ENCODE measurements at places on chromosomes 2 and 18. TPM values are rescaled to one million over a fixed set of nuclear protein-coding genes. Genes with fewer than 3 reads are reported as not detected.

The CHRND gene
- 0.23 TPM for total RNA-seq

The ALLC gene
- total RNA-seq, result not detected

The EFR3B gene
- total RNA-seq, result 72.9 TPM

The VSNL1 gene
- total RNA-seq, result 128 TPM

The MAP2 gene
- 911 TPM for total RNA-seq

The C2orf80 gene
- 38.1 TPM for total RNA-seq

The GKN2 gene
- not detected for total RNA-seq

The RPL31 gene
- 1,134 TPM for total RNA-seq

The RNU2-63P gene
- not detected for total RNA-seq

The IGFBP5 gene
- total RNA-seq, result 59.3 TPM

The MFSD2B gene
- total RNA-seq, result 0.92 TPM

The SPR gene
- total RNA-seq, result 2.5 TPM

The ABCB11 gene
- total RNA-seq, result 1.2 TPM

The LIMS2 gene
- total RNA-seq, result 4.4 TPM

The UBXN4 gene
- total RNA-seq, result 81.4 TPM

The ANKRD44 gene
- 78.2 TPM for total RNA-seq

The EML6 gene
- 24.0 TPM for total RNA-seq

The HOXD12 gene
- total RNA-seq, result not detected

The ACMSD gene
- total RNA-seq, result not detected

The NR4A2 gene
- 2.5 TPM for total RNA-seq

The DES gene
- total RNA-seq, result 1.4 TPM

The ANKRD30BL gene
- total RNA-seq, result 21.7 TPM

The CRACDL gene
- 3.7 TPM for total RNA-seq
